ENCODE measurements at places on chromosomes 13 and 19.
A peak's percentile ranks its signal among the peaks of the same experiment; 100 is the strongest.

GRCh38 chr19:33487901-33488800 lies 33.4 kb downstream of the PEPD start:
- peak; percentile 29 for DNase-seq

GRCh38 chr19:18931316-18932162 lies 9.5 kb downstream of the HOMER3 start:
- no peak for DNase-seq

GRCh38 chr13:107819071-107819470 lies 396.3 kb downstream of the LIG4 start:
- no peak for DNase-seq

DNA sequence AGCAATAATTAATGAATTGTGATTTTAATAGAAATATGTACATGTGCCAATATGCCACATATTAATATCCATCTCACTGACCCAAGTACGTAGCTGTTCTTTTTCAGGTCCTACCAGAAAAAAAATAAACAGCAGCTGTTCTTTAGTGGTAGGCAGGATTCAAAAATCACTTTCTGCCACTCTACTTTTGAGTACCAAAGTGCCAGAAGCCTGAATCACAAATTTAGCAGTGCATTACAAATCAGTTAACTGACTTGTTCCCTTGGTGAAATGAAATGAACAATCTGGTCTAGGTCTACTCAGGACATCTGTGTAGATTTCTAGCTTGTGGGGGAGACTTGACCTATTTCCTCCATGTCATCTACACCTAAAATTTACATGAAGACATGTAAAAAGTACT lies 775.5 kb upstream of the GPC6 start:
- no peak for DNase-seq

DNA sequence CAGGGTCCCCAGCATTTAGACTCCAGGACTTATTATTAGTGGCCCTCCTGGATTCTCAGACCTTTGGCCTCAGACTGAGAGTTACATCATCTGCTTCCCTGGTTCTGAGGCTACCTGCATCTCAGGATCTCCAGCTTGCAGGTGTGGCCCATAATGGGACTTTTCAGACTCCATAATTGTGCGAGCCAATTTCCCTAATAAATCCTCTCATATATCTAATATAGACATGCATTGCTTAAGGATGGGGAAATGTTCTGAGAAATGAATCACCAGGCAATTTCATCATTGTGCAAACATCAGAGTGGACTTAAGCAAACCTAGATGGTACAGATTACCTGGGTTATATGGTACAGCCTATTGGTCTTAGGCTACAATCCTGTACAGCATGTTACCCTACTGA lies 116.5 kb upstream of the FBXL3 start:
- DNase-seq, result no peak

- peak; percentile 38 for DNase-seq
These were observed 750.6 kb downstream of the DIAPH3 start for GRCh38 chr13:59413126-59413525.
